Stimulated activated naive B cell treated with anti-CD40 and anti-IgM and Interleukin-4, amounts not matched to agents 10 μg/mL and 1 μg/mL and 100 μg/mL, for 72 hours (primary cell): ENCODE measurements at places on chromosomes 4 and X.
A peak's percentile ranks its signal among the peaks of the same experiment; 100 is the strongest.

DNA sequence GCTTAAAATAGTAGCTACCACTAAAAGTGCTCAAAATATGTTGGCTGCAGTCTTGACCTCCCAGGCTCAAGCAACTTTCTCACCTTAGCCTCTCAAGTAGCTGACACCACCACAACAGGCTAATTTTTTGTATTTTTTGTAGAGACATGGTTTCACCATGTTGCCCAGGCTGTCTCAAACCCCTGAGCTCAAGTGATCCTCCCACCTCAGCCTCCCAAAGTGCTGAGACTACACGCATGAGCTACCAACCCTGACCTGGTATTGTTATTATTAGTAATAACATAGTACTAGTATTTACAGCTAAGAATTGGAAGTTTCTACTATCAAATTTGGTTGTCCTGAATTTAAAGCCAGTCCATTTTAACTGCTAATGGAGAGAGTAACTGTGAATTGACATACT lies 18.0 kb downstream of the STAP1 start:
- DNase-seq = no peak

DNA sequence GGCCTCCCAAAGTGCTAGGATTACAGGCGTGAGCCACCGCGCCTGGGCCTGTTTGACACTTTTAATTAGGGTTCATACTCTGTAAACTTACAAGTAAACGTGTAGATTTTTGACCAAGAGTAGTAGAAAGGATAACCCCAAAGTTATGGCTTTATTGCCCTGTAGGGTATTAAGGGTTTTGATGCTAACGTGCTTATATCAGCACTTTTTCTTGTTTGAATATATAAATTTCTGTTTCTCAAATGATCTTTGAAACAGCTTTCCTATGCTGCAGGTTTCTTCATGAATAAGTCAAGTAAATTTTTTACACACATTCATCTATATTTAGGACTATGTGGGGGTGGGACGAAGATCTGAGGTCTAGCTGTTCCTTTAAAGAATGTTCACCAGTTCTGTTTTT lies 29.3 kb upstream of the REPS2 start:
- DNase-seq = no peak

DNA sequence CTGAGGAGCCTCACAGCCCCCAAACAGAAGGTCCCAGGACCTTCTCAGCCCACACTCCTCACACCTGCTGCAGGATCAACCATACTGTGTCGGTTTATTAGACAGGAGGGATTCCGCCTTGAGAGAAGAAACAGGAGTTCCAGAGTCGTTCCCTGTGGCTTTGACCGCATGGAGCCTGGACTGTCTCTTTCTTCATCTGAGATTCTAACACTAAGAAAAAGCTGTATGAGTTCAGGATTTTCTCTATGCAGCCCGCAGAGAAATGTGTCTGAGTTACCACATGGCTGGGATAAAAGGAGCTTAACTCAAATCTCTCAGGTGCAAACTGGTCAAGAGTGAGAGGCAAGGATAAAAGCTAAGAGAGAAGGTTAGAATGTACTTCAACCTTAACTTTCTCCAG lies 126.7 kb downstream of the AFAP1 start:
- DNase-seq = no peak

DNA sequence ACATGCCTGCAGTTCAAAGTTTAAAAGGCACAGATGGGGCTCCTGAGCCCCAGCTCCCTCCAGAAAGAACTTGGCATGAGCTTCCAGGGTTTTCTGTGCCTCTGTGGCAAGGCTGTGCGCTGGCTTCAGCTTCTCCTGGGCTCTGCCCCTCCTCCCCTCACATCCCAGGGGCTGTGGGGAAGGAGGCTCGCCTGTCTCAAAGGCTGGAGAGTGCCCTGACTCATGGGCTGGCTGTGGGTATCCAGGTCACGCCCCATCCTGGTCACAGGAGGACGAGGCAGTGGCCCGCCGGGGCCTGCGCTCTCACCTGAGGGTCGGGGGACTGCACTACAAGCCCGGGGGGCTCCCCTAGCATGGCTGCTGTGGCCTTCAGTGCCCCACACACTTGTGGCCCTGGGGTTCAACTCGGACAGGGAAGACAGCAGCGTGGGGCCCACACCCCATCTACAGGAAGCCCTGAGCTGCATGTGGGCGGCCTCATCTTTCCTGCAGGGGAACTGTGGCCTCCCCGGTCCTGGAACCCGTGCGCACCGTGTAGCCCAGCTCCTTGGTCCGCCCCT lies 17.9 kb downstream of the LRPAP1 start:
- no peak for DNase-seq

GRCh38 chr4:157294575-157294974 lies 74.0 kb downstream of the GRIA2 start:
- DNase-seq = no peak

DNA sequence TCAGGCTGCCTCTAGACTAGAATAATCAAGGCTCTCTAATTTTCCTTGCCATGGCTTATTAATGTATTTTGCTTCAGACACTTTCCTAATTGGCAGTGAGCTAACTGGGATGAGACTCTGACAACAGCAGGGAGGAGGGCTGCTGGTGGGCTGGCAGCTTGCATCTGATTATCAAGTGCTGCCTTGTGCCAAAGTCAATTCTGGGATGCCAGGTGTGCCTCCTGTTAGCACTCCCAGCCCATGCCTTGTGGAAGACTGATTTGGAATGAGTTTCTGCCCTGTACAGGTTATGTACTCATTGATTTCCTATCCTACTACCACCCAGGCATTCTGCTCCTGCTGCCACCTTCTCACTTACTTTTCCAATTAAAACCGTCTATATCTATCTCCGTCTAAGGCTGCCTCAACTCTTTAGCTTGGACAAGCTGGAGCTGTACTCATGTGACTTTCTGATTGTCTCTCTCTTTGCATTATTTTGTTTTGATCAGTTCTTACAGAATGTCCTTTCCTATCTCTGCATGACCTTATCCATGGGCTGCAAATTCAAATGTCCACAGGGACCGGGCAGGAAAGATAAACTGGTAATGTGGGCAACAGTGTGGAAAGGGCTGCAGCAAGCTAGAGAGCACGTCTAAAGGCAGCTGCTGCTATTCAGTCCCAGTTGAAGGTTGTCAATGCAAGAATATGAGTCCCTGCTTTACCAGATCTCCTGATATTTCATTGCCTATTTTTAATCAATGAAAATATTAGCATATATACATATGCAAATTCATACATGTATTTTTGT lies 112.6 kb downstream of the GABRA2 start:
- DNase-seq = no peak

GRCh38 chr4:134668237-134668636 lies 466.6 kb upstream of the PABPC4L start:
- no peak for DNase-seq

DNA sequence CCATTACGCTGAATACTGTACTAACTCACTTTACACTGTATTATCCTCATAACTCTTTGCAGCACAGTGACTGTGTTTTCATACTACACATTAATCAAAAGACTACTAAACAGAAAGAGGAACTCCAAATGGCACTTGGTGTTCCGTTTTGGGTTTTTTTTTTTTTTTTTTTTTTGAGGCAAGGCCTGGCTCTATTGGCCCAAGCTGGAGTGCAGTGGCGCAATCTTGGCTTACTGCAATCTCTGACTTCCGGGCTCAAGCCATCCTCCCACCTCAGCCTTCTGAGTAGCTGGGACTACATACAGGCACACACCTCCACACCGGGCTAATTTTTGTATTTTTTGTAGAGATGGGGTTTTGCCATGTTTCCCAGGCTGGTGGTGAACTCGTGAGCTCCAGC lies 10.7 kb downstream of the KLHL8 start:
- peak; percentile 47 for DNase-seq

DNA sequence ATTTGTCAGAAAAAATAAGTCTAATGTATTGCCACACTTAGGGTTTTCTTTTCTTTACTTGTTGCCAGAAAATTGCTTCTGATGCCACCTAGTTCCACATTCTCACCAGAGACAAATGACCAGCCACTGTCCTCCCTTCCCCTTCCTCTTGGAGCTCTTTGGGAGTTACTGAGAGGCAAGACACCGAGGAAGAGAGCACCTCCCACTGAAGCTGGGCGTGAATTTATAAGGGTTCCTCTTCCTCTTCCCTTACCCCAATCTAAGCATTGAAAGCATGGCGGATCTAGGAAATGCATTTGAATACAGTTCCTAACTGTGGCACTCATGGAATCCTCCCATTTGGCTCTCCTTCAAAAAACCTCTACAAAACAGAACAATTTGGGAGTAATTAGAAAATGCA lies 30.0 kb downstream of the ANXA3 start:
- DNase-seq = no peak

DNA sequence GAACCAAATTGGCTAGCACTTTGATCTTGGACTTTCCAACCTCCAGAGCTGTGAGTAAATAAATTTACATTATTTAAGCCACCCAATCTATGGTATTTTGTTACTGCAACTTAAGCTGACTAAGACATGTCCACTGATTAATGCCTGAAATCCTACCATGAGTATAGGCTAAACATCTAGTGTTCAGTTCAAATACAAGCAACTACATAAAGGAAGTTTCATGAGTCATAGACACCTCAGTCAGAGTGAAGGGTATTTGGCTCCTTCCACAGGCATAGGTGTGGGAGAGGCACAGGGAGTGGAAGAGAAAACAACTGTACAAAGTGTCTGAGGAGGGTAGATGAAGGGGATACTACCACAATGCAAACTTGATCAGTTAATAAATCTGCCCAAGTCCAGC lies 35.5 kb upstream of the PCDH19 start:
- no peak for DNase-seq

DNA sequence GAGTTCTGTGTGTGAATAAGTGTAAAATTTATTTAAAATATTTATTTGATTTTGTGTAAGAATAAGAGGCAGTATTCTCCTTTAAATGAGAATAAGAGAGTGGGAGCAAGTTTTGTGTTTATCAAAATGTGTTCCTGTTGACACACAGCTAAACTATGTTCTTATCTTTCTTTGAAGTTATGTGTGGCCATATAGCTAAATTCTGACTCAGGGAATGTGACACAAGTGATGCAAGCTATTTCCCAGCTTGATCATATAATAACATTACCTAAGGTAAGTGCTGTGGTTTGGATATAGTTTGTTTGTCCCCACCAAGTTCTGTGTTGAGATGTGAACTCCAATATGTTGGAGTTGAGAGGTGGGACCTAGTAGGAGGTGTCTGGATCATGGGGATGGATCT lies 740.0 kb upstream of the IGFBP7 start:
- no peak for DNase-seq

- no peak for DNase-seq
Measured at GRCh38 chr4:125911481-125911880, 596.7 kb downstream of the FAT4 start.

DNA sequence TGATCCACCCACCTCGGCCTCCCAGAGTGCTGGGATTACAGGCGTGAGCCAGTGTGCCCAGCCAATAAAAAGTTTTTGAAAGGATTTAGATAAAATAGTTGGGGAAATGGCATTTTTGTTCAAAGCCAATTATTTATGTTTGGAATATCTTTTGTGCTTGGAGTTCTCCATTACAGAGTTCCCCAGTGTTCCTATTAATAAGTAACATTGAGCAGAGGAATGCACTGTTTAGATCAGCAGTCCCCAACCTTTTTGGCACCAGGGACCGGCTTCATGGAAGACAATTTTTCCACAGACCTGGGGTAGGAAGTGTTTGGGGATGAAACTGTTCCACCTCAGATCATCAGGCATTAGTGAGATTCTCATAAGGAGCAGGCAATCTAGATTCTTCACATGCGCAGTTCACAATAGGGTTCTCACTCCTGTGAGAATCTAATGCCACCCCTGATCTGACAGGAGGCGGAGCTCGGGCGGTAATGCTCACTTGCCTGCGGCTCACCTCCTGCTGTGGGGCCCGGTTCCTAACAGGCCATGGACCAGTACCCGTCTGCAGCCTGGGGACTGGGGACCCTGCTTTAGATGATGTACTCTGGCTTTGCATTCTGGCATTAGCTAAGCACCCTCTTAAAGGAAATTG lies 8.3 kb downstream of the PKD2 start:
- no peak for DNase-seq
